ENCODE measurements at places on chromosomes 2 and 18.

GRCh38 chr18:23547846-23548245, 38.5 kb downstream of the NPC1 start:
- peak; percentile 37 for DNase-seq

DNA sequence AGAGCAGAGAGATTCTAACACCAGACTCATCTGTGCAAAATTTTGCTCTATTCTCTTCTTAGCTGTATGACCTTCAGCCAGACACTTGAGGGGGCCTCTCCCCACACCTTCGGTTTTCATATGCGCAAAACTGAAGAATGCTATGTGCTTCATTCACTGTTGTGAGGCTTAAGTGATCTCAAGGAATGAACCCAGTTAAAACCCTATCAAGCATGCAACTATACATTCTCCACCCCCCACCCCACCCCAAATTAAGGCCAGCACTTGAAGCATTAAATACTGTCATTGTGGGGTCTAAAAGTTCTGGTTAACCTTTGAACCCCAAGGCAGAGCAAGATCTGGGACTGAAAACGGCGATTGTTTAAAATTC, 10.0 kb downstream of the PCARE start:
- DNase-seq, result no peak

- DNase-seq, result peak; percentile 32
These were observed 1.1 kb downstream of the MIB1 start for GRCh38 chr18:21741562-21742314.

GRCh38 chr2:70607121-70607561, 53.5 kb upstream of the TGFA start:
- no peak for DNase-seq

DNA sequence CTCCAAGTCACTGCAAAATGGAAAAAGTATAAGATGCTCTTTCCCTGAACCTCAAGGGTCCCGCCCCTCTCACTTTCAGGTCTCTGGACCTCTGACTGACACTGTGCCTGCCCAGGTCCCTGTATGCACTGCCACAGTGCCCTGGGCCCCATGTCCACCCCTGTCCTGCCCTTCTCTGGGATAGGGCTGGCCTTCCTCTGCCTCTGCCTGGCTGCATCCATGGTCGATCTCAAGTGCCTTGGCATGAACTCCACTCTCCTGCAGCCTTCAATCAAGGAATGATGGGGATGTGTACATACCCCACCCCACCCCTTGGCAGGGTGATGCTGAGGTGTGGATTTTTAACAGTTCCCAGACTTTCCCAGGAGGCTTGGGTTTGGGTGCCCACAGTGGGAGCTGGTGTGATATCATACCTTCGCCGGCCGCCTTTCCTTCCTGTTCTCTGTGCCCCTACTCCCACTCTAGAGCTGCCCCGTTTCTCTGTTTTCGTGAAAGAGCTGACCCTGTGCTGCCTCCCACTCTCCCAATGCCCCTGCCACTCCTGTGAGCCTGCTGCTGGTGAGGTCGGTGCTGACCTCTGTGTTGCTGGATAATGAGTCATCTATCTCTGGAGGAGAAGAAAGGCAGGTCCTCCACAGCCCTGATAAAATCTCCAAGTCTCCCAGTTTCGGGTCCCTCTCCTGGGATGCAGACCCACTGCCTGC, 18.9 kb downstream of the PTPN18 start:
- no peak for DNase-seq

DNA sequence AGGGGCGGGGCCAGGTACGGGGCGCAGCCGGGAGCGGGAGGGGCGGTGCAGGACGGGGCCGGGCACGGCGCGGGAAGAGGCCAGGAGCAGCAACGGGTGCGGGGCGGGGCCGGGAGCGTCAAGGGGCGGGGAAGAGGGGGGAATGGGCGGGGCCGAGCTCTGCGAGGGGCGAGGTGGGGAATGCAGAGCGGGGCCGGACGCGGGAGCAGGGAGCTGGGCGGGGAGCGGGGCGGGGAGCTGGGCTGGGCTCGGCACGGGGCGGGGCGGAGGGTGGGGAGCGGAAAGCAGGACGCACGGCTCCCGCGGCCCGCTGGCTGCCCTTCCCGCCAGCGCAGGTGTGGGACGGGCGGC, at the start of gene IMPA2:
TSS of gene IMPA2 (plus strand) at position 316 of the 351 bp plus-strand sequence. CDS start 163 bp downstream, outside the sequence.
- DNase-seq, result no peak

GRCh38 chr2:122029456-122029855, 274.0 kb downstream of the TSN start:
- no peak for DNase-seq

- no peak for DNase-seq
These were observed 119.0 kb upstream of the ALKAL2 start for GRCh38 chr2:406876-407275.

DNA sequence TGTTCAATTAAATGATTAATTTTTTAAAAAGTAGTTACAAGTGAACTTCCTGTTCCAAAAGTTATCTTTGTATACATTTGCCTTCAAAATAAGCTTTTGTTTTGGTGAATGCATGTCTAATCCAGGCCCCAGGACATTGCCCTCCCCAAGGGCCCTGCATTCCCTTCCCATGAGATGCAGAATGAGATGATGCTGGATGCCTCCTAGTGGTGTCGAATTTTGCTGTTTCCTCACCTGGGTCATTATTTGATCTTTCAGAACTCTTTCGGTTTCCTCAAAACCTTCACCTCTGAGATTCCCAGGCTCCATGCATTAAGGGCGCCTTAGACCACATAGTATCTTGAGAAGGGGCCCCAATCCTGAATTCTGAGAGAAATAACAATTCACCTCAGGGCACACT, 728.8 kb downstream of the CNTNAP5 start:
- DNase-seq, result no peak

GRCh38 chr2:75560768-75561565, at the start of gene EVA1A:
TSS of gene EVA1A (minus strand) at chr2:75560939. CDS start at chr2:75518140, 42,799 bp downstream.
- DNase-seq, result peak; percentile 86

DNA sequence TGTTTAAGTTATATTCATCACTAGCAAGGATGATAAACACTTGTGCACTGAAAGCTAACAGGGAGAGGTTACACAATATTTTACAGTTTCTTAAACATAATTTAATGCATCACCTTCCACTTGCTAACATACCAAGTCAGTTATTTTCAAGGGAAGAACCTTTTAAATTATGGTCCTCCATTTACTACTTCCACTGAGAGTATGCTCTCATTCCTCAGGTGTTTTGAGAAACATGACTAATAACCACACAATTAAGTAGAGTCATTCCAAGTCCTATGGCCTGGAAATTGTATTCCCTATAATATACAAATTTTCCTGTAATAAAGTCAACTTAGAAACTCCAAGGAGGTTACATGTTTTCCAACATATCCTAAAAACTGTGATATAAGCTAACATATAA, 152.3 kb upstream of the STON1 start:
- no peak for DNase-seq

GRCh38 chr2:47026748-47027534, 111.3 kb upstream of the MCFD2 start:
- DNase-seq, result no peak

GRCh38 chr2:127100251-127101047, 6.5 kb downstream of the BIN1 start:
- no peak for DNase-seq

DNA sequence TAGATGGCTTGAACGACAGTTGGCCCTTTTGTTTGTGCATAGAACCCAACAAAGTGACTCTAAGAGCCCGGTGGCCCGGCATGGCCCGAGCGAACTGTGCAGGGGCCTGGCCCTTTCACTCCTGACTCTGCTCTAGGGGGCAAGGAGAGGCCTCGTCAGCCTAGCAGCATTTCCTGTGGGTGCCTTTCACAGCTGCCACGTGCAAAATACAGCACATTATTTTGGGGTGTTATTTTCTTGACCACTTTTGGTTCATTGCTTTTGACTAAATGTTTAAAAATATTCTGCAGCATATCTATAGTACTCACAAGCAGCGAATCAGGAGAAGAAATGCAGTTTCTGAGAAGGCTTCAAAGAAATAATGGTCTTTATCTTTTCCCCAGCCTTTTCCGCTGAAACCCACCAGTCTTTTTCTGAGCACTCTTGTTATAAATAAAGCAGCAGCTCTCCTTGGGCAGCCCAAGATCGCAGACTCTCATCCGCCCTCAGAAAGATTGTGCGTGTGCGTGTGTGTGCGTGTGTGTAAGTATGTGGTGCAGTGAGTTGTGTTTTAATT, 31.3 kb downstream of the DGKD start:
- no peak for DNase-seq

DNA sequence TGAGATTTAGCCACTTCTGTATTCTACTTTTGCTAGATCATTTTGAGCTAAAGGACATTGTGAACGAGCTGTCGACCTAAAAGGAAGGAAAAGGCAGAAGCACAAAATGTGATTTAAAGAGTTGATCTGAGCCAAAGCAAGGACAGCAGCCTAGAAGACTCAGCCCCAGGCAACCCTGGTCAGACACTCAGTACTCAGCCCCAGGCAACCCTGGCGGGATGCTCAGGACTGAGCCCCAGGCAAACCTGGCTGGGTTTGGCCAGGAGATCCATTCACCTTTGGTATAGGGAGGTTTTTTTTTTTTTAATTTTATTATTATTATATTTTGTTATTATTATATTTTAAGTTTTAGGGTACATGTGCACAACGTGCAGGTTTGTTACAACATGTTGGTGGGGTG, 34.3 kb upstream of the PXDN start:
- DNase-seq, result no peak

DNA sequence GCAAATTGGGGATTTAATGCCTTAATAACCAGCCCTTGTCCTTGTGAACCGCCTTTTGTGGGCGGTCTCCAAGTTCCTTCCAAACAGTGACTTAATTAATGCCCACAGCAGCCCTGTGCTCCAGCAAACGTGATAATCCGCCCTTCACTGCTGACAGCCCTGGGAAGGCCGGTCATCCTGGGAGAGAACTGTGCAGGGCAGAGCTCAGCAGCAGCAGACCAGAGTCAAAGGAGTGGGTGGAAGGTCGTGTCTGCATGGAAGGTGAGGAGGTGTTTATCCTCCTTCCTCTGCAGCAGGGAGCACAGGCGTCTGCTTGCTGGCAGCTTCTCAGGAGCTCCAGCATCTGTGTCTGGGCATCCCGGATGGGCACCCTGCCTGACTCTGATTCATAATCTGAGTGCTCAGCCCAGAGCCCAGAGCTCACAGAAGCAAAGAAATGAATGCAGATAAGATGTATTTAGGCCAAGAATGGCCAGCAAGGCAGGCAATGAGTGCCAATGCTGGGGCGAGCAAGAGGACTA, 270.0 kb upstream of the PXDN start:
- DNase-seq, result no peak

- no peak for DNase-seq
These were observed 192.0 kb upstream of the ZEB2 start for GRCh38 chr2:144711630-144712549.

DNA sequence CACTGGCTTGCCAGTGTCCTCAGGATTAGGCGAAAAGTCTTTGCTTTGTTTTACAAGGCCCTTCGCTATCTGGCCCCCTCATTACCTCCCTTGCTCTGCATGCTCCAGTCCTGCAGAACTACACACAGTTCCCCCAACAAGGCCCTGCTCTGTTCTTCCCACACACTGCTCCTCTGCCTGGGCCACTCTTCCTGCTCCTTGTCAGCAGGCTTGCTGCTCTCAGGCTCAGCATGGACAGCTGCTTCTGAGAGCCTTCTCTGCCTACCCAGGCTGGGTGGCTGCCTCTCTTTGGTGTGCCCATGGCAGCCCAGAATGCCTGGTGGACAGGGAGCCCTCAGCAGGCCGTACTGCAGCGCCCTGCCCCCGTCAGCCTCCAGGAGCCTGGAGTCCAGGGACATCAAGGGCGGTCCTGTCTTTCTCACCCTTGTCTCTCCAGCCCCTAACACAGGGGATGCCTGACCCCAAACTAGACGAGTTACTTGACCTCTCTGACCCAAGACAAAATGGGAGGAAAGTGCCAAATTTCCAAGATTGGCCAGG, 111.1 kb downstream of the MSH2 start:
- no peak for DNase-seq

DNA sequence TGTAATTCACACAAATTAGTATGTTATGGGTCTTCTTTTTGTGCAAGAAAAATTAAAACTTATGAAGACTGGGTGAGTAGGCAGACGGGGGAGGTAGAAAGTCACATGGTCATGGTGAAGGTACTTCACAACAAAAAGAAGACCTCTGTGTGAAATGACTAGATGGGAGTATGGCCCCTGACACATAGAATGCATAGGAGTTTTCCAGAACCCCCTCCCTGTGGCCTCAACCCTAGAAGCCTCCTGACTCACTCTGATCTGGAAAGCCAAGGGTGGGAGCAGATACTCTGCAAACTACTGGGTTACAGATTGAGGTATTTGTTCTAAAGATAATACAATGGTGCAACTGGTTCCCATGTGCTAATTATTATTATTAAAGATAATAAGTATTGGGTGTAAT, 23.2 kb downstream of the SATB2 start:
- no peak for DNase-seq

DNA sequence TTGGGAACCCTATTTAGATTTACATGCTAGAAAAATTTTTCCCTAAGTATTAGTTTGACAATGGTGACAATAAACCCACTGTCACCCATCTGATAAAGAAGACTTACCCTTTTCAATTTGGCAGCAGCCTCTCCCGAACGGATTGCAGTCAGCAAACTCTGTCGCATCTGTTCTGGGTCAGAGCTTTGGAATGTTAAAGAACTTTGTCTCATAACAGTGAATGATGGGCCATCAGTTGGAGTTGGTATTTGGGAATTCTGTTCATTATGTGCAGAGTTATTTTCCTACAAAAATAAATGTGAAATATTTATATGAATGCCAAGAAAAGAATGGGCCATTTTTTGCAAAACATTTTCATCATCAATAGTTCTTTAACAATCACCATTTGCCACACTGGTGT, 70.8 kb upstream of the GRB14 start:
- no peak for DNase-seq

DNA sequence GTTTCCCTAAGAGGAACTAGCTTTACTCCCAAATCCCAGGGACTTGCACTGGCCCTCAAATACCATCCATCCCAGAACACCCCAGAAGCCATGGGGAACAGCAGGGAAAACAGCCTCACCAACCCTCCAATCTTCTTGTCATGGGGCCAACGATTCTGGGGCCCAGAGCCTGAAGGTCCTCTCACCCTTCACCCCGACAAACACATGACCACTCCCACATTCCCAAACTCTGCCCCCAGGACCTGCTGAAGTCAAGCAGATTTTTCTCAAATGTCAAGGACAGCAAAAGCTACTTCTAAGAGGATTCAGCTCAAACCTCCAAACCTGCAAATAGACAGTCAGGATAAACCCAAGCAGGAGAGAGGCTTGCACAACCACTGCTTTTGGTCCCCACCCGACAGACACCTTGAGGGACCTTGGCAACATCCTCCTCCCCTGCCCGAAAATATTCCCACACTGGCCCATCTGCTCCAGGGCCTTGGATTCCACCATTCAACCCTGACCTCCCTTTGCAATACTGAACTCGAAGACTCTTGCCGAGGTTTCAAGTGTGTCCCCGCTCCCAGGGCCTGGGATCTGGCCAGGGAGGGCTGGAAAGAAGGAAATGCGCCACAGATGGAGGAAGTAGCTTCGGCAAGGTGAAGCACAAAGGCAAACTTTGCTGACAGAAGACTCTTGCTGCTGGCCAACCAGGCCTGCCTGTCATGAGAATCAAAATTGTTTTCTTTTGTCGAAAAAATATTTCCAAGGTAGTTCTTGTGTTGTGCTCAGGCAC, 143.3 kb downstream of the ZFP36L2 start:
- DNase-seq, result peak; percentile 51
